T-cell (primary cell): ENCODE measurements at places on chromosomes 7 and 10.

- H3K4me1 ChIP-seq, result no peaks in the 10 kb centered on the region
- H3K27me3 ChIP-seq, result no peaks in the 10 kb centered on the region
- no peaks in the 10 kb centered on the region for H3K36me3 ChIP-seq
- no peak overlapping the region for H3K27ac ChIP-seq
- no peak for DNase-seq
Measured at GRCh38 chr10:109737626-109738025, 185.7 kb downstream of the XPNPEP1 start.

DNA sequence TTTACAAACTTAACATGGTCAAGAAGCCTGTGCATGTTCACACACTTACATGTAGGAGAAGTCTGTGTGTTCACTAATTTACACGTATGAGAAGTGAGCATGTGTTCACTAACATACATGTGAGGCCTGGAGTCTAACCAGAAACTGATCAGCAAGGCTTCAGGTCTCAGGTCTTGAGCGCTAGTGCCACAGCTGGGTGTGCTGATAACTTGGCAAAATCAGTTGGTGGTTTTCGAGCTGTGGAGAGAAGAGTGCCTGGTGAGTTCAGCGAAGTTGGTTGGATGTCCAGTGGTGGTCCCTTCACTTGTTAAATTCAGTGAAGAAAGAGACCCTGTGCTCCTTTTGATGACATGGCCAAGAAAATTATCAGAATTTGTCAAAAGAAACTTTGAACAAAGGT lies 98.7 kb downstream of the CELF2 start:
- H3K27ac ChIP-seq, result no peak overlapping the region
- H3K4me3 ChIP-seq, result no peak overlapping the region
- H3K4me1 ChIP-seq, result peaks cover 11% of the 10 kb centered on the region
- no peak for DNase-seq
- H3K27me3 ChIP-seq, result no peaks in the 10 kb centered on the region
- no peaks in the 10 kb centered on the region for H3K36me3 ChIP-seq

DNA sequence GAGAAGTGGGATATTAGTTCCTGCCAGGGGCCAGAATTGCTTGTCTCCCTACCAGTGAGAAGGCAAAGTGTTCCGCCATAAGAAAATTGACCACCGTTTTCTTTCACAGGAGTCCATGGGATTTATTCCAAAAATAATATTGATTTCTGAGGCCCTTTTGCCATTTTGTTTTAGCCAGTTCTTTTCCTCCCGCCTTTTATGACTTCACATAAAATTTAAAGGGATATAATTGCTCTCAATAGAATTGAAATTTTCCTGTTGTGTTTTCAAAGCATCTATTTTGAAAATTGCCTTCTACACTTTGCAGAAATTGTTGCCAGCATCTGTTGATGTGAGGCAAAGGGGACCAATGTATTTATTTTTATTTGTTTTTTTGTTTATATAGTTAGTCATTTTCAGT lies 53.6 kb downstream of the PLCE1 start:
- no peaks in the 10 kb centered on the region for H3K36me3 ChIP-seq
- no peak overlapping the region for H3K4me3 ChIP-seq
- DNase-seq, result no peak
- no peaks in the 10 kb centered on the region for H3K27me3 ChIP-seq
- H3K4me1 ChIP-seq, result no peaks in the 10 kb centered on the region

- H3K4me1 ChIP-seq, result peaks cover 2% of the 10 kb centered on the region
- H3K27ac ChIP-seq, result no peak overlapping the region
- H3K4me3 ChIP-seq, result no peak overlapping the region
- no peaks in the 10 kb centered on the region for H3K27me3 ChIP-seq
- DNase-seq, result no peak
Measured at GRCh38 chr7:159045839-159046238, 98.8 kb downstream of the VIPR2 start.

GRCh38 chr10:62081341-62082270 lies 180.1 kb downstream of the ARID5B start:
- H3K27me3 ChIP-seq, result no peaks in the 10 kb centered on the region
- H3K4me3 ChIP-seq, result no peak overlapping the region
- peaks cover 26% of the 10 kb centered on the region for H3K4me1 ChIP-seq

GRCh38 chr7:34361663-34362250 lies 296.3 kb upstream of the NPSR1 start:
- H3K27ac ChIP-seq, result no peak overlapping the region
- H3K4me1 ChIP-seq, result no peaks in the 10 kb centered on the region
- DNase-seq, result no peak
- no peaks in the 10 kb centered on the region for H3K27me3 ChIP-seq
- no peaks in the 10 kb centered on the region for H3K36me3 ChIP-seq

GRCh38 chr7:151447312-151447711 lies 7.4 kb upstream of the CRYGN start:
- H3K4me1 ChIP-seq, result peaks cover 21% of the 10 kb centered on the region
- no peak overlapping the region for H3K4me3 ChIP-seq
- H3K27ac ChIP-seq, result no peak overlapping the region
- no peaks in the 10 kb centered on the region for H3K36me3 ChIP-seq
- DNase-seq, result no peak
- peaks cover 20% of the 10 kb centered on the region for H3K27me3 ChIP-seq

- no peaks in the 10 kb centered on the region for H3K27me3 ChIP-seq
- peaks cover 12% of the 10 kb centered on the region for H3K4me1 ChIP-seq
- DNase-seq, result peak; percentile 22
- no peaks in the 10 kb centered on the region for H3K36me3 ChIP-seq
- H3K4me3 ChIP-seq, result peak overlapping the region; percentile 87
- peak overlapping the region; percentile 81 for H3K27ac ChIP-seq
Measured at GRCh38 chr7:26863518-26864308, 677 bp downstream of the SKAP2 start.

- no peak for DNase-seq
- H3K27me3 ChIP-seq, result no peaks in the 10 kb centered on the region
- H3K36me3 ChIP-seq, result peaks cover 6% of the 10 kb centered on the region
- no peak overlapping the region for H3K27ac ChIP-seq
Measured at GRCh38 chr10:74328388-74328787, 177.4 kb downstream of the ADK start.

- no peaks in the 10 kb centered on the region for H3K36me3 ChIP-seq
- H3K27me3 ChIP-seq, result no peaks in the 10 kb centered on the region
- H3K4me3 ChIP-seq, result no peak overlapping the region
Measured at GRCh38 chr7:29270594-29271318, 76.2 kb downstream of the CHN2 start.

DNA sequence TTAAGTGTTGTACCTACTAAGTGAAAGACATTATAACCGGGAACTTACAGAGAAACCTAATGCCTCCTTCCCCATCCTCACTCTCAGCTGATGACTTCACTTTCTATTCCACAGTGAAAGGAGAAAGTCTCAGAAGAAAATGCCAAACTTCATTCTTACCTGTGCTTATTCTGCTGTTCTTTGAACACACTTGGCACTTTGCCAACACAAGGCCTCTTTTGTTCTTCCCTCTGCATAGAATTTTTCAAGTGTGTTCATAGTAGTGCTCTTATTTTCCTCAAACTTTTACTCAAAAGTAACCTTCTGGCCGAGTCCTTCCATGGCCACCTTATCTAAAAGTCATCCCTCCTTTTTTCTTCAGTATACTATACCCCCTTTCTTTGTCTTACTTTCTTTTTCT lies 59.4 kb upstream of the ETV1 start:
- no peaks in the 10 kb centered on the region for H3K36me3 ChIP-seq
- H3K27ac ChIP-seq, result no peak overlapping the region
- no peaks in the 10 kb centered on the region for H3K4me1 ChIP-seq
- H3K27me3 ChIP-seq, result no peaks in the 10 kb centered on the region
- no peak for DNase-seq

DNA sequence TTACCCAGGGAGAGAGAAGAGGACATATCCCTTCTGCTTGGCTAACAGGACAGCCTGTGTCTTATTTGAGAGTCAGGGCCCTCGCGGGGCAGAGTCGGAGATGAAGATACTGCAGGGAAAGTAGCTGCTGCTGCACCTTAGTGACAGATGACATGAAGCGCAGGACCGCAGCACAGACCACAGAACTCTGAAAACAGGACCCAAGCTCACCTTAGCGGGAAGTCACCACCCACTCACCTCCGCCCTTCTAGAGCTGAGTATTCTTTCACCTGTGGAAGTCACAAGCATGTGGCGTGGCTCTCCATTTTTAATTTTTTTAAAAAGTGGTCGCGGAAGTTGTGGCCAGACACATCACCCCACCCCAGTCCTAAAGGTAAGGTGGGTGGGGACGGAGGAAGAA lies 191.4 kb downstream of the FAM107B start:
- peaks cover 3% of the 10 kb centered on the region for H3K36me3 ChIP-seq
- H3K4me1 ChIP-seq, result peaks cover 61% of the 10 kb centered on the region
- peak overlapping the region; percentile 95 for H3K27ac ChIP-seq
- peak; percentile 86 for DNase-seq
- no peak overlapping the region for H3K4me3 ChIP-seq
- H3K27me3 ChIP-seq, result no peaks in the 10 kb centered on the region

GRCh38 chr7:120825576-120825975 lies 32.4 kb downstream of the TSPAN12 start:
- H3K4me3 ChIP-seq, result no peak overlapping the region
- no peak for DNase-seq
- no peak overlapping the region for H3K27ac ChIP-seq
- no peaks in the 10 kb centered on the region for H3K36me3 ChIP-seq
- no peaks in the 10 kb centered on the region for H3K4me1 ChIP-seq
- no peaks in the 10 kb centered on the region for H3K27me3 ChIP-seq

GRCh38 chr7:81680120-81680519 lies 89.7 kb downstream of the HGF start:
- no peaks in the 10 kb centered on the region for H3K36me3 ChIP-seq
- H3K27me3 ChIP-seq, result no peaks in the 10 kb centered on the region
- no peak overlapping the region for H3K4me3 ChIP-seq

DNA sequence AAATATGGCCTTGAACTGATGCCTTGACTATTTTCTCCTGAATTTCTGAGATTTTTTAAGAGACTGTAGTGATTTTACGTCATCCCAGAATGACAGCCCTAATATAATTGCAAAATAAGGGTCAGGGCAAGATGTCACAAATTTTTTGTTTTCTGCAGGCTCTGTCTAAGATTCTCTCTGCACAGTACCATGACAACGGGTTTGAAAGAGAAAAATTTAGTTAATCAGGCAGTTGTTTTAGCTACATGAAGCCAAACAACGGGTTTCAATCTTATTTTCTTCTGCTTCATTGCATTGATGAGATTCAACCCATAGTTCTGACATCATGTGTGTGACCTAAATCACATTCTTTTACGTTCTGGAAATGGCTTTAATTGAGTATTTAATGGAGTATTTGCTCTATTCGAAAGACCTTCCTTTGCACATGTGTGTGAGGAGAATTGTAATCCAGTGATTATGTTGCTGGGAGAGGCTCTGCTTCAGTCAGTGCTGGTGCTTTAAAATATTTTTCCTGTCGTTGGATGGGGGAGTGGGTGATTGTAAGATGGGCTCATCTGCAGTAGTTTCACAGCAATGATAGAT lies 118.0 kb upstream of the RHOBTB1 start:
- no peak for DNase-seq
- H3K27ac ChIP-seq, result no peak overlapping the region
- no peak overlapping the region for H3K4me3 ChIP-seq
- H3K4me1 ChIP-seq, result no peaks in the 10 kb centered on the region
- H3K36me3 ChIP-seq, result no peaks in the 10 kb centered on the region

DNA sequence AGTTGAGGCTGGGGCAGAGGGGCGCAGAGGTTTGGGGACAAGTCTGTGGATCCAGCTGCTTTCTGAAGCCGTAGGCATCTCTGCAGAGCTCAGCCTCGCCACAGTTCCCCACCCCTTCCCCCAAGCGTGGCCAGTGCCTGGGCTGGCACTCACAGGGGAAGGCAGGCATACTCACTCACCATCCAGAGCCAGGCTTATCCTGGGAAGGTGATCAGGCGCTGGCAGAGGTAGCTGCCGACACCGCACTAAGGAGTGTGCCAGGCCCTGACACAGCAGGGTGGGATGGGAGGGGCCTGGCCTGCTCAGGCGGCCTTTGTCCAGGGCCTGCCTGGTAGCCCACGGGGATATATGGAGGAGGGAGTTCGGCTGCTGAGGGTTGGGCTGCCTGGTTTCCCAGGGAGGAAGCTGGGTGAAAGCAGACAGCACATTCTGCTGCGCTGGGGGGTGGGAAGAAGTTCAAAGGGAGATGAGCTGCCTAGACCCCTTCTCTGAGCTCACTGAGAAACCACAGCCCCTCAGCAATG lies 15.9 kb downstream of the VSIR start:
- peak overlapping the region; percentile 16 for H3K4me3 ChIP-seq
- peak overlapping the region; percentile 93 for H3K27ac ChIP-seq
- no peaks in the 10 kb centered on the region for H3K27me3 ChIP-seq
- peaks cover 70% of the 10 kb centered on the region for H3K4me1 ChIP-seq

GRCh38 chr7:116566666-116567065 lies 41.8 kb downstream of the CAV1 start:
- no peak overlapping the region for H3K27ac ChIP-seq
- no peak overlapping the region for H3K4me3 ChIP-seq
- no peaks in the 10 kb centered on the region for H3K27me3 ChIP-seq
- DNase-seq, result no peak
- H3K36me3 ChIP-seq, result no peaks in the 10 kb centered on the region

GRCh38 chr7:75971961-75972763 lies 22.2 kb downstream of the TMEM120A start:
- H3K27ac ChIP-seq, result no peak overlapping the region
- no peaks in the 10 kb centered on the region for H3K4me1 ChIP-seq
- DNase-seq, result no peak
- H3K27me3 ChIP-seq, result no peaks in the 10 kb centered on the region

DNA sequence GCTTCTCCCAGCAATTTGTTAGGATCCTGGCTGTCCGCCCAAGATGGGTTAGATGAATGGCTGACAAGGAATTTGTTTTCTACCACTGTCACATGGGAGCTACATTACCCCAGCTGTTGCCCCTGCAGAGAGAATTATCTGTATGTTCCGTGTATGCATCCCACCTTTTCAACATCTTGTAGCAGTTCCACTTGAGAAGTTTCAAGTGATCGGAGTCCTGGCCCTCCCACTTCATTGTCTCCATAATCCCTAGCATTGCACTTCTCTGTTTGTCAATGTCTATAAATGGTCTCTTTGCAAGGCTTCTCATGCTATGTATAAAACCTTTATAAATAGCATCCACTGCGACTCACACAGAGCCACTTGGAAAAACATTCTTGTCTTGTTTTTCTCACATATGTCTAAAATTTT lies 972.5 kb downstream of the CNTNAP2 start:
- H3K4me1 ChIP-seq, result no peaks in the 10 kb centered on the region
- H3K4me3 ChIP-seq, result no peak overlapping the region
- DNase-seq, result no peak
- H3K36me3 ChIP-seq, result no peaks in the 10 kb centered on the region

- no peaks in the 10 kb centered on the region for H3K36me3 ChIP-seq
- H3K27ac ChIP-seq, result peak overlapping the region; percentile 52
- H3K4me1 ChIP-seq, result peaks cover 33% of the 10 kb centered on the region
Measured at GRCh38 chr10:43121444-43121843, 16.8 kb upstream of the CSGALNACT2 start.

GRCh38 chr7:128708824-128709223 lies 30.3 kb upstream of the CALU start:
- H3K27ac ChIP-seq, result no peak overlapping the region
- no peaks in the 10 kb centered on the region for H3K36me3 ChIP-seq
- no peaks in the 10 kb centered on the region for H3K4me1 ChIP-seq
- no peak for DNase-seq
- no peak overlapping the region for H3K4me3 ChIP-seq

- H3K4me1 ChIP-seq, result no peaks in the 10 kb centered on the region
- H3K27me3 ChIP-seq, result peaks cover 34% of the 10 kb centered on the region
- no peak overlapping the region for H3K4me3 ChIP-seq
- no peaks in the 10 kb centered on the region for H3K36me3 ChIP-seq
- H3K27ac ChIP-seq, result no peak overlapping the region
- no peak for DNase-seq
Measured at GRCh38 chr10:42941295-42941644, 135.6 kb upstream of the RET start.

GRCh38 chr7:155948845-155949244 lies 136.6 kb upstream of the SHH start:
- no peak overlapping the region for H3K27ac ChIP-seq
- no peak overlapping the region for H3K4me3 ChIP-seq
- H3K36me3 ChIP-seq, result no peaks in the 10 kb centered on the region
- peaks cover 19% of the 10 kb centered on the region for H3K27me3 ChIP-seq
